ENCODE measurements at places on chromosomes 2 and 18. TPM values are rescaled to one million over a fixed set of nuclear protein-coding genes. Genes with fewer than 3 reads are reported as not detected.
A peak's percentile ranks its signal among the peaks of the same experiment; 100 is the strongest.

DNA sequence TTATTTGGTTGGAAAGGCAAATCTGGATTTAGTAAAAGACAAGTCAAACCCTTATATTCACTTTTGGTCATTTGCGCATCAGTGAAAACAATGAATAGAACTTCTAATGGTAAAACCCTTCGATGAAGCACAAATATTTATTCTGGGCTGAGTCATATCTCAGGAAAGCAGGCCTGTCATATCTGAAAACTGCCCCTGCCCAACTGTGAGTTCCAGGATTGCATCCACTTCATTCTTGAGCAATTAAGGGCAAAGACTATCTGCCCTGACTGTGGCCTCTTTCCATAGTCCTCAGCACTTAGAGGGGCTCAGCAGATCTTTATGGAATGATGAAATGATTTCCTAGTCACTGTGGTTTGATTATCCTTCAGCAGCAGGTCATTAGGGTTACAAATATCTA, 795.2 kb upstream of the ID2 start:
- DNase-seq: no peak
- H3K27me3 ChIP-seq: no peaks in the 10 kb centered on the region

CNRIP1 gene
- total RNA-seq: 2.5 TPM

- no peaks in the 10 kb centered on the region for H3K36me3 ChIP-seq
- no peak overlapping the region for H3K4me3 ChIP-seq
- no peaks in the 10 kb centered on the region for H3K27me3 ChIP-seq
- H3K27ac ChIP-seq: no peak overlapping the region
- H3K4me1 ChIP-seq: no peaks in the 10 kb centered on the region
- no peak for DNase-seq
Observed at GRCh38 chr2:29412197-29412925, 297.1 kb downstream of the CLIP4 start.

DNA sequence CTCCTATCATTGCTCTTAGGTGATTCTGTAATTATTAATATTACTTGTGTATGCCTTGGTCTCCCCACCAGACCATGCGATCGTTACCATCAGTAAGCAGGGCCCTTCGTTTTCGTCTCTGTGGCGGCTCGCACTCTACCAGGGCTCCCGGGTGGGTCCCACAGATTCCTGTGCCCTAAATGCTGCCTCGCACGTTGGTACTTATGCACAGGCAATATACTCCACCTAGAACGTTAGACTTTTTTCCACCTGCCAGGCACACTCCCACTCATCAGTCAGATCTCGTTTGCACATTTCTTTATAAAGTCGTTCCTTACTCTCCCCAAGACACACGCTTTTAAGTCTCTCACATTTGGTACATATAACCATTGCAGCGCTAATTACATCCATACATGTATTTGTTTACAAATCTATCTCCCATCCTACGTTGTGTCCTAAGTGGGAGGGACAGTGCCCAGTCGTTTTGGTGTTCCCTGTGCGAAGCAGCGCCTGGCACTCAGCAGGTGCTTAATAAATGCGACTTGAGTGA, 901 bp downstream of the FEZ2 start:
- H3K4me1 ChIP-seq: peaks cover 12% of the 10 kb centered on the region
- H3K27me3 ChIP-seq: no peaks in the 10 kb centered on the region
- peak overlapping the region; percentile 93 for H3K27ac ChIP-seq
- no peaks in the 10 kb centered on the region for H3K36me3 ChIP-seq
- peak; percentile 24 for DNase-seq

DNA sequence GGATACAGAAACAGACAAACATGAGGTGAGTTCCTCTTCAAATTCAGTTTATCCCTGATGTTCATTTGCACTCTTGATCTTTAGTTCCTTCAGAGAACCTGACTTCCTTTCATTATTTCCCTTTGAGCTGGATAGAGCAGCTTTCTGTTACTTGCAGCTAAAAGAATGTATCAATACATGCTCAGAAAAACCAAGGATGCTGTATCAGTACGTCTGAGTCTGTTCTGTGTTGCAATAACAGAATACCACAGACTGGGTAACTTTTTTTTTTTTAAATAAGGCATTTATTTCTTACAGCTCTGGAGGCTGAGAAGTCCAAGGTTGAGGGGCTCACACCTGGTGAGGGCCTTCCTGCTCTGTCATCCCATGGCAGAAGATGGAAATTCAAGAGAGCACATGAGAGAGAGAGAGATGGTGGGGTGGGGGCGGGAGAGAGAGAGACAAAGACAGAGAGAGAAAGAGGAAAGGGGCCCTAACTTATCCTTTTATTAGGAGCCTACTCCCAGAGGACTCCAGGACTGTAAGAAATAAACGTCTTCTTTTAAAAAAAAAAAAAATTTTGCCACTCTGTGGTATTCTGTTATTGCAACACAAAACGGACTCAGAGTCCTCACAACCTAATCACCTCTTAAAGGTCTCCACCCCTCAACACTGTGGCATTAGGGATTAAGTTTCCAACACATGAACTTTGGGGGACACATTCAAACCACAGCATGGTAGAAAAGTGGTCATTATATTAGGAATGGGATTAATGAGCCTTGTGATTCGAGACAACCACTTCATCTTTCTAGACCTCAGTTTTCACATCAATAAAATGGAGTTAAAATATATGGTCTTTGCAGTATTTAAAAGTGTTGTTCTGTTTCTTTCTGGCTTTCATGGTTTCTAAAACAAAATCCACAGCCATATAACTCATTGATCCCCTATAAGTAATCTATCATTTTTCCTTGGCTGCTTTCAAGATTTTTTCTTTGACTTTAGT, 18.4 kb upstream of the SELENOI start:
- no peak for DNase-seq
- H3K4me3 ChIP-seq: no peak overlapping the region
- no peaks in the 10 kb centered on the region for H3K4me1 ChIP-seq
- H3K27ac ChIP-seq: no peak overlapping the region
- H3K27me3 ChIP-seq: no peaks in the 10 kb centered on the region
- no peaks in the 10 kb centered on the region for H3K36me3 ChIP-seq

L3MBTL4 gene
- total RNA-seq: 3.5 TPM

GRCh38 chr2:224870341-224870740, 154.2 kb upstream of the CCDC195 start:
- no peak overlapping the region for H3K4me3 ChIP-seq
- H3K27ac ChIP-seq: no peak overlapping the region
- H3K4me1 ChIP-seq: no peaks in the 10 kb centered on the region
- H3K27me3 ChIP-seq: no peaks in the 10 kb centered on the region
- no peaks in the 10 kb centered on the region for H3K36me3 ChIP-seq

GRCh38 chr2:226333388-226333787, 466.2 kb downstream of the IRS1 start:
- no peaks in the 10 kb centered on the region for H3K27me3 ChIP-seq
- no peak overlapping the region for H3K27ac ChIP-seq
- DNase-seq: no peak
- H3K4me1 ChIP-seq: no peaks in the 10 kb centered on the region
- H3K4me3 ChIP-seq: no peak overlapping the region
- no peaks in the 10 kb centered on the region for H3K36me3 ChIP-seq

CD207 gene
- total RNA-seq: 0.21 TPM

GRCh38 chr2:181116261-181116660, 135.9 kb downstream of the UBE2E3 start:
- no peak overlapping the region for H3K27ac ChIP-seq
- no peaks in the 10 kb centered on the region for H3K36me3 ChIP-seq
- H3K27me3 ChIP-seq: no peaks in the 10 kb centered on the region

GNAL gene
- 2.0 TPM for total RNA-seq

- H3K36me3 ChIP-seq: no peaks in the 10 kb centered on the region
- DNase-seq: no peak
- H3K27ac ChIP-seq: no peak overlapping the region
Observed at GRCh38 chr2:128282976-128283810, 35.5 kb downstream of the HS6ST1 start.

DNA sequence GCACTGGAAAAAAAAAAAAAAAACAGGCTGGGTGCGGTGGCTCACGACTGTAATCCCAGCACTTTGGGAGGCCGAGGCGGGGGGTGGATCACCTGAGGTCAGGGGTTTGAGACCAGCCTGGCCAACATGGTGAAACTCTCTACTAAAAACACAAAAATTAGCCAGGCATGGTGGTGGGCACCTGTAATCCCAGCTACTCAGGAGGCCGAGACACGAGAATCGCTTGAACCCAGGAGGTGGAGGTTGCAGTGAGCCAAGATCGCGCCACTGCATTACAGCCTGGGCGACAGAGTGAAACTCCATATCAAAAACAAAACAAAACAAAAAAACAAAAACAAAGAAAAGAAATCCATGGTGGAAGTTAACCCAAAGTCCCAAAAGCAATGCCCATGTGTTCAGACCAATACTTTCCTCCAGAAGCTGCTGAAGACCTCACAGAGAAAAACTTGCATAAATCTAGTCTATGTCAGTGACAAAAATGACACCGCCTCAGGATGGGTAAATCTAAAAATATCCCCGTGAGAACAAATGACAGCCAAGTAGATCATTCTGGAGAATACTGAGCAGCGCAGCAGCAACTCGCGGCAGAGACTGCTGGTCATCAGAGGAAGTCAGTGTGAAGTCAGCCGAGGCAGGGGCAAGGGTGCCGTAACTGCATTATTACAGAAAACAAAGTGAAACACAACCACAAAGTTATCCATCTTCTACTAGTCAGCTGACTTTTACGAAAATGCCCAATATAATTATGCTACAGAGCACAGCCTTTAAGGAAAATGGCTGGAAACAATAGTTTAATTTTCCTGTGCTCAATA, 41.0 kb downstream of the LPIN2 start:
- H3K27ac ChIP-seq: peak overlapping the region; percentile 53
- DNase-seq: no peak
- no peak overlapping the region for H3K4me3 ChIP-seq

MATN3 gene
- total RNA-seq: 0.12 TPM

- H3K36me3 ChIP-seq: no peaks in the 10 kb centered on the region
- H3K4me3 ChIP-seq: no peak overlapping the region
- no peaks in the 10 kb centered on the region for H3K4me1 ChIP-seq
- no peaks in the 10 kb centered on the region for H3K27me3 ChIP-seq
- peak; percentile 39 for DNase-seq
Observed at GRCh38 chr18:9868857-9869714, 16.7 kb upstream of the TXNDC2 start.

AQP12B gene
- total RNA-seq: 9.6 TPM

DNA sequence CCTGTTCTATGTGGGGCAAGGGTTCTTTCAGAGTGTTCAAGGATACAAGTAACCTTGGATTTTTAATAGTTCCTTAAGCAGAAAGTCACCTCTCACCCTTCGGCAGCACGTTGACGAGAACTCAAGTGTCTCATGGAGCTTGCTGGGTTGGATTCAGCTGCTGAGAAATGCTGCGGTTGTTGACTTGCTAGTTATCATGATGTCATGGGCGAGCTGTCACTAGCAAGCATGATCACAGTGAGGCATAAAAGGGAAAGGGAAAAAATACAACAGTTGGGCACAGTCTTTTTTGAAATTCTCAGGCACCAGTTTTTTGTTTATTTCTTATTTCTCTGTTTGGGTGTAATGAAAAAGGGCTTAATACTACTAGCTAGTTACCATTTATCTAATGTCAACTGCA, 53.2 kb downstream of the ADCYAP1 start:
- no peak overlapping the region for H3K4me3 ChIP-seq
- H3K4me1 ChIP-seq: no peaks in the 10 kb centered on the region
- H3K27ac ChIP-seq: no peak overlapping the region
- H3K36me3 ChIP-seq: no peaks in the 10 kb centered on the region
- no peaks in the 10 kb centered on the region for H3K27me3 ChIP-seq

DNA sequence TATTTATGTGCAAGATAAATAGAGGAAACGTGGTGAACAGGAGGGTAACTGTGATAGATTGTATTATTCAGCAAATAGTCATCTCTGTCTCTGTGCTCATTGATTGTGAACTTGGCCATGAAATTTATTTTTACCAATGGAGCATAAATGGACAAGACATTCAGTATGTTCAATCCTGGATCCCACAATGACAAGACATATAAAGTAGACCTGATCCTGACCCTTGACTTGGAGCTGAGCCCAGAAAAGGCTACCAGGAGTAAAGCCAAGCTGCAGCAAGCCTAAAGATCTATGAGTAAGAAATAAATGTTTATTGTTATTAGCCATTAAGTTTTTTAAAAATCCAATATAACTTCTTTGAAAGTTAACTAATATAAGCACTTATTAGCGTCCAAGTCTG, 531.2 kb downstream of the PIK3C3 start:
- H3K4me1 ChIP-seq: no peaks in the 10 kb centered on the region
- no peak for DNase-seq
- no peaks in the 10 kb centered on the region for H3K27me3 ChIP-seq
- no peak overlapping the region for H3K4me3 ChIP-seq

- H3K27me3 ChIP-seq: no peaks in the 10 kb centered on the region
- H3K4me3 ChIP-seq: no peak overlapping the region
- no peaks in the 10 kb centered on the region for H3K4me1 ChIP-seq
- H3K36me3 ChIP-seq: no peaks in the 10 kb centered on the region
- H3K27ac ChIP-seq: no peak overlapping the region
Observed at GRCh38 chr2:144370937-144371584, 148.9 kb downstream of the ZEB2 start.

RAMP1 gene
- 2.7 TPM for total RNA-seq

- DNase-seq: no peak
- H3K27me3 ChIP-seq: no peaks in the 10 kb centered on the region
- no peaks in the 10 kb centered on the region for H3K4me1 ChIP-seq
- H3K27ac ChIP-seq: no peak overlapping the region
Observed at GRCh38 chr2:70941186-70941585, 5.5 kb downstream of the ATP6V1B1 start.

FOXD4L1 gene
- not detected for total RNA-seq

PRKAG3 gene
- total RNA-seq: not detected

- no peaks in the 10 kb centered on the region for H3K36me3 ChIP-seq
- H3K27ac ChIP-seq: no peak overlapping the region
- H3K27me3 ChIP-seq: no peaks in the 10 kb centered on the region
Observed at GRCh38 chr2:237942513-237942899, 24.3 kb upstream of the UBE2F start.

GRCh38 chr2:28377984-28378678, 14.5 kb upstream of the FOSL2 start:
- no peak overlapping the region for H3K4me3 ChIP-seq
- no peaks in the 10 kb centered on the region for H3K36me3 ChIP-seq
- H3K4me1 ChIP-seq: peaks cover 25% of the 10 kb centered on the region
- peak overlapping the region; percentile 89 for H3K27ac ChIP-seq
- DNase-seq: peak; percentile 88

DNA sequence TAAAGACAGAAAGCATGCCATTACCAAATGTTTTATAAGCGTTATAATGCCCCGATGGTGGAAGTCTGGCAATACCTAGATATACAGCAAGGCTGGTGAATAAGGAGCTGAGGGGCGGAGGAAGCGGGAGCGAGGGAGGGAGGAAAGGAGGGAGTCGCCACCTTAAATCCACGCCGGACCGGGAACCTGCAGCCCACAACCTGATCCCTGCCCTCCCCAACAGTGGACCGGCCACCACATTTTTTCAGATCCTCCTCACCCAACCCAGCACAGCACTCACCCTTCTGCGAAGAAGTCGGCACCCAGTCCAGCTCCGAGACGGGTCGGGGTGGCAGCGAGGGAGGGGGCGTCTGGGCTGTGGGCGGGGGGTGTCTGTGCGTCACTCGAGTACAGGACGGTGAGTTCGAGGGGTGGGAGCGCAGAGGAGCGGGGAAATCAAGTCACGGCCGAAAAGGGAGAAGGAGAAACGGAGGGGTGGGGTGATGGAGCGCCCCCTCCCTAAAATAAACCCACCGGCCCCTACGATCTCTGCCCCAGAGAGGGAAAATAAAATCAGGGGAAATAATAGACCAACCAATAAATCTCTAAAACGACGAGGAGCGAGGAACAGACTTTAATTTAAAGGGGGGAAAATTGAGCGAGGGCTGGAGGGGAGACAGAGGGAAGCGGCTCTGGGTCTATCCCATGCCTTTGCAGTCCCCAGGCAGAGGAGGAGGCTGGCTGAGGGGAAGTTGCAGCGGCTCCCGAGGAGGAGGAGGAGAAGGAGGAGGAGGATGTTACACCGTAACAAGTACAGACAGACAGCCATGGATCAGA, 96.5 kb upstream of the SERTAD2 start:
- no peaks in the 10 kb centered on the region for H3K36me3 ChIP-seq
- peak overlapping the region; percentile 95 for H3K27ac ChIP-seq

SERPINB11 gene
- not detected for total RNA-seq

ORC4 gene
- total RNA-seq: 42.3 TPM

Data from colonic mucosa (tissue), 4 donors.